HT-29 (cell line): ENCODE measurements at places on chromosomes 7 and 10. TPM values are rescaled to one million over a fixed set of nuclear protein-coding genes. Genes with fewer than 3 reads are reported as not detected.

The PNLIPRP3 gene
- total RNA-seq: not detected in 2 replicates

The EBLN1 gene
- total RNA-seq: not detected in 2 replicates

The PLEKHA1 gene
- total RNA-seq: 13.0 and 15.8 TPM in 2 replicates

The TASOR2 gene
- total RNA-seq: 49.7 and 67.4 TPM in 2 replicates

The CPED1 gene
- not detected in 2 replicates for total RNA-seq

The TMEM176B gene
- 1.0 and 2.0 TPM in 2 replicates for total RNA-seq
